Activated naive CD8-positive, alpha-beta T cell treated with anti-CD3 and anti-CD28 coated beads, Interleukin-2, amount 50 U/mL, for 16 hours (primary cell): ENCODE measurements at places on chromosomes 2 and 18.

- DNase-seq: no peak
Observed at GRCh38 chr18:62437235-62438017, 85.4 kb upstream of the ZCCHC2 start.

- DNase-seq: no peak
Observed at GRCh38 chr2:45675263-45675812, 23.9 kb downstream of the PRKCE start.

GRCh38 chr18:31719363-31720006, 35.1 kb upstream of the B4GALT6 start:
- no peak for DNase-seq

DNA sequence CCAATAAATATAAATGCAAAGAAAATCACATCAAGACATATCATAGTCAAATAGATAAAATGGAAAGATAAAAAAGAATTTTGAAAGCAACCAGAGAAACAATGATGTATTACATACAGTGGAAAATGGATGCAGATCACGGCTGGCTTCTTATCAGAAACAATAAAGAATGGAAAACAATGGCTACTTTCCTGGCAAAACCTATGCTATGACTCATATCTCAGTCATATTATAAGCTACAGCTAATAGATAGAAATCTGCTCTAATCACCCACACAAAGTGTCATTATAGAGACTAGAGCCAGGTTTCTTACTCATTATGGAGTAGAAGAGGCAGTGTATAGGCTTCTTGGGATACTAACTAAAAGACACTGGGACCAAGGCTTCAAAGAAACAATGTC, 93.5 kb upstream of the TACR1 start:
- no peak for DNase-seq

- DNase-seq: peak; percentile 51
Observed at GRCh38 chr2:204177977-204178522, 241.5 kb downstream of the ICOS start.

DNA sequence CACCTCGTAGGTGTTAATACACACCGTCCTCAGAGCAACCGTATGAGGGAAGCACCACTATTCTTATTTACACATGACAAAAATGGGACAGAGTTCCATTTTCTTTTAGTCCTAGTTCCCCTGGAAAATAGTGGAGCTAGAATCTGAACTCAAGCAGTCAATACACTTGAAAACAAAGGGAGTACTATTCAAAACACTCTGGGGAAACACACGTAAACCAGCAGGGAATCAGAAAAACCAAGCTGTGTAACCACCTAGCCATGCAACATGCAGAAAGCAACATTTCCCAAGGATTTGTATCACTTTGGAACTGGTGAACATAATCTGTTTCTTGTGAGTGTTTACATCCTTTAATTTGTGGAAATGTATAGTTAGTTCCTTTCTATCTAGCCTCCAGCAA, 208.2 kb downstream of the UBE2E3 start:
- no peak for DNase-seq

GRCh38 chr2:233542507-233542906, 24.1 kb downstream of the USP40 start:
- DNase-seq: no peak

- no peak for DNase-seq
Observed at GRCh38 chr2:214765180-214765579, 44.3 kb downstream of the BARD1 start.

- no peak for DNase-seq
Observed at GRCh38 chr2:220811952-220812570, 760.0 kb downstream of the EPHA4 start.

DNA sequence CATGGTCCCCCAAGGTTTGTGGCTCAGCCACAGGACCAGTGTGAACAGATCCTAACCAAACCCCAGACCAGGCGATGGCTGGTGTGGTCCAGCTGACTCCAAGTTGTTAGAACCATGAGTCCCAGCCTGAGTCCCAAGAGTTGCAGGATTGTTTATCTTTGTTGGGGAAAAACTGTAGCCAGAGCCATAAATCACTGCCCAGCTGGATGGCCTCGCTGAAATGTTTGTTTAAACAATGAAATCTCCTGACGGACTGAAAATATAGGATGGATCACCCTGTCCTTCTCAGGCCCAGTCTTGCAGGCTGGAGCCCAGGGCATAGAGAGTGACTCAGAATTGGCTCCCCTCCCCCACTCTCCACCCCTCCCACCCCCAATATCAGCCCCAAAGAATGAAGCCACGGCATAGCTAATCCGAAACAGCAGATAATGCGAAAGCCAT, 36.4 kb downstream of the PKDCC start:
- DNase-seq: no peak

DNA sequence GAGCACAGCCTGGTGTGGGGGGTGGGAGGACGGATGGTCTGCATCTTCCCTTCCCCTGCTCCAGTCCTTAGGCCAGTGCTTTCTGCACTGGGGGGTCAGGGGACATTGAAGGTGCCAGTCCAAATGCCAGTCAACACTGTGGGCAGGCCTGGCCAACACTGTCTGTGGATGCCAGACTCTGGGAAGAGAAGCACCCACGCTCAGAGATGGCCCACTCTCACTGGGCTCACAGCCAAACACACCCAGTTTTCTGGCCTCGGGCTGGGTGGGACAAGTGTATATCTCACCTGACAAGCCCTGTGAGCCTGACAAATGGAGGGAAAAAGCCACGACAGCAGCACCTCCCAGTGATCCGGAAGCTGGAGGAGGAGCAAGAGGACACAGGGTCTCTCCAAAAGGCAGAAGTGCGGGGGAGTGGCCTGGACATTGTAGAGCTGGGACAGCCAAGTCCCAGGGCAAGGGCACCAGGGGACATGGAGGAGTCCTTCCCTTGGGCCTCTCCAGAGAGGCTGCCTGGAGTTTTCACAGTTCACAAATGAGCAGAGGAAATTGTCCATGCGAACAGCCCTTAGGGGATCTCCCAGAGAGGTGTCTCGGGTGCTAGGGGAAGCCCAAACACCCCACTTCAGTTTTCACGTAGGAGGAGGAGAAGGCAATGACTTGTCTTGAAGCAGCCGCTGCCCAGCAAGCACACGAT, 79.3 kb downstream of the SDC1 start:
- no peak for DNase-seq

- no peak for DNase-seq
Observed at GRCh38 chr2:71070294-71071093, 2.0 kb downstream of the NAGK start.

GRCh38 chr2:120744817-120745216, 9.1 kb downstream of the GLI2 start:
- no peak for DNase-seq

DNA sequence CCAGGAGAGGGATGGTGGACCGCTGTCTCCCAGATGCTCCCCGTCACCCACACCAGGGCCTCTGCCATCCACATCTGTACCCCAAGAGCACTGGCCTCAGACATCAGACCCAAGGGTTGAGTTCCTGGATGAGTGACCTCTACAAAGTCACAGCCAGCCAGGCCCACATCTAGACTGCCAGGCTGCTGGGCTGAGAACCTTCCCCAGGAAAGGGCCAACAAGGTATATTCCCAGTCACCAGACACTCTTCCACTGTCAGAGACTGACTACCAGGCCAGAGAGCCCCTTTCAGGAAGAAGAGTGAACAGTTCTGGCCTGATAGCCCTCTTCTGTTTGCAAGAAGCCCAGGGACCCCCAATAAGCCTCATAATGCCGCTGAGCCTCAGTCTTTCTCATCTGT, 44.3 kb downstream of the C1QL2 start:
- no peak for DNase-seq

DNA sequence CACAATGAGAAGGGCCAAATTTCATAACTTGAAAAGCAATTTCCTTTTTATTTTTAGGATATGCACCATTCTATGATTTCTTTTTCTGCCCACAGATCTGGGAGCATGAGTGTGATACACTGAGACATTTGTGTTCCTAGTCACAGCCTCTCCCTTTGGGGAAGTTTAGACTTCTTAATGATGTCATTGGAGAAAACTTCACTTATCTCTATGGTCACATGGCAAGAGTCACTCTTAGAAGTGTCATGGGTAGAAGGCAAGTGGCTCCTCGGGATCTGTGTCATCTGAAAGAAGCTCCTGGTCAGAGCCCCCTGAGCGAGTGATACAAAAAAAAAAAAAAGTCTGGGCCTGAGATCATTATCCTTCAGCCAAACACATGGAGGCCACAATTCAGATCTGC, 62.5 kb upstream of the LGALSL start:
- no peak for DNase-seq

DNA sequence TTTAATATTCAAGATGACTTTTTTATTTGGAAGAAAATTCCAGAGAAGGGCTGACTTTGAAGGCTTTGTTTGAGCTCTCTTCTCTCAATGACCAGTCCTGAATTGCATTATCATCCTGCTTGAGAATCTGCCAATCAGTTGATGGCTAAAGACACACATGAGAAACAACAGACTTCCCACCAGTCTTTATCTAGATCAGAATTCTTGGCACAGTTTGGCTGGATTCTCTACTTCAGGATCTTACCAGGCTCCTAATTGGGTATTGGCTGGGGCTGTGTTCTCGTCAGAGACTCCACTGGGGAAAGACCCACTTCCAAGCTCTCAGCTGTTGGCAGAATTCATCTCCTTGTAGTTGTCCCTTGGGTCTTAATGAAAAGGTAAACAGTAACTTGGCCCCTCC, 86.0 kb downstream of the WDSUB1 start:
- no peak for DNase-seq

DNA sequence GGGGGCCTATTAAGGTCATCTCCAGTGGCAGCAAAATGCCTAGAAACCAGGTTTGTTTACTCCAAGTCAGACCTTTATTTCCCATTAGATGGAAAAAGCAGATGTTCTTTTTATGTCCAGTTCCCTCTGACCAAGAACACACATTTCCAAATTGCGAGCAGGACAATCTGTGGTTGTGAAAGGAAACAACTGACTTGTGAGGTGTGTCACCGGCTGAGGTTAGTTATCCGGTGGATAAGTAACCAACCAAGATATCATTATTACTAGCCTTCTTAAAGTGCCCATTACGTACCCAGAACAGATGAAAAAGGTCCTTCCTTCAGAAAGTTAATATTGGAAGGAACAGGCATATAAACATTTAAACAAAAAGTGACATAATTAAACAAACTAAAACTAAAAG, 112.9 kb downstream of the THADA start:
- DNase-seq: no peak

GRCh38 chr2:197998702-197999101, 194.3 kb downstream of the PLCL1 start:
- no peak for DNase-seq

GRCh38 chr2:221212105-221212504, 360.0 kb downstream of the EPHA4 start:
- DNase-seq: no peak

- DNase-seq: no peak
Observed at GRCh38 chr2:37674946-37675345, 3.5 kb upstream of the CDC42EP3 start.

GRCh38 chr2:151638990-151639389, 95.3 kb downstream of the NEB start:
- DNase-seq: no peak

DNA sequence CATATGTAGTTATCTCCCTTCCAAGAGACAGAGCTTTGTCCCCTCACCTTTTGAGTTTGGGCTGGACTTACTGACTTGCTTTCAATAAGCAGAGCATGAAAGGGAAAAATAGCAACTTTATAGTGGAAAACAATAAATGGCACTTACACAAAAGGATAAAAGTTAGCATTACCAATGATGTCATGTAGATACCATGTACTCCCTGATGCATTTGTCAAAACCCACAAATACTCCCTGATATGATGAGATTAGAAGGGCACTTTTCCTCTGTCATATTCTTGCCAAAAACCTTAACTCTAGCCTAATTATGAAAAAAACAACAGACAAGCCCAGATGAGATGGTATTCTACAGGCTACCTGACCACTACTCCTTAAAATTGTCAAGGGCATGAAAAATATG, 16.0 kb downstream of the HIBCH start:
- no peak for DNase-seq

GRCh38 chr2:144546933-144547332, 27.0 kb upstream of the ZEB2 start:
- DNase-seq: no peak

- no peak for DNase-seq
Observed at GRCh38 chr2:207281436-207281835, 115.7 kb upstream of the KLF7 start.

- DNase-seq: no peak
Observed at GRCh38 chr2:9206991-9207640, 504 bp downstream of the ASAP2 start.

- DNase-seq: no peak
Observed at GRCh38 chr2:241324775-241325174, 9.1 kb downstream of the SEPTIN2 start.

DNA sequence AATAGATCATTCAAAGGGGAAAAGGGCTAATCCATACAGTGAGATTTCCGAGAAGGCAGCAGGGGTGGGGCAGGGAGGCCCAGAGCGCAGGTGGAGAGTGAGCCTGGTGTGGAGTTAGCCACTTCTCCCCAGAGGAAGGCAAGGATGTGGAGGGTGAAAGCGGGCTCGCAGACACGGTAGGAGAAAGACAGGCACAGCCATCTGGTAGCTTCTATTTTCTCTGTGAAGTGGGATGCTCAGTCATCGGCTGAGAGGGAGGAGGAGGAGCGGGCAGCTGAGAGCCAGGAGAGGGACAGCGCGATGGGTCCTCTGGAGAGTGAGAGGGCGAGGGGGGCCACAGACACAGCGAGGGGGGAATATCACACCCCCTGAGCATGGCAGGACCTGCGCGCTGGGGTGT, 153.3 kb upstream of the NDUFV2 start:
- DNase-seq: no peak

GRCh38 chr2:148999451-148999921, 39.0 kb upstream of the LYPD6B start:
- DNase-seq: no peak

DNA sequence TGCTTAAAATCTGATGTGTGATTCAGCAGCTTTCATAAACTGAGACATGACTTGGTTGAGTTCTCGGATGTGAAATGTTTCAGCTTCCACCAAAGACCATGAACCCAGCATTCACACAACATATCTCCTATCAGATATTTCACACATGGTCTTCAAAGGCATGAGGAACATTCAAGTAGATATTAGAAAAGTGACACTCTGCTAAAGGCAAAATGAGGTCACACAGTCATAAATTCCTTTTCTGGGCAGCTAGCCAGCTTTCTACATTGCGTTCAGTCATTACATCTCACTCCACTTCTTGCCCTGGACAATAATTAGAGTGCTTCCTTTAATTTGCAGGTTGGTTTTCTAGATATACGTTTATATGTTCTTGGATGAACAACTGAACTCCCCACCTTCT, 96.7 kb downstream of the GAREM1 start:
- no peak for DNase-seq

- DNase-seq: no peak
Observed at GRCh38 chr2:4300616-4301015, 597.2 kb downstream of the DCDC2C start.

DNA sequence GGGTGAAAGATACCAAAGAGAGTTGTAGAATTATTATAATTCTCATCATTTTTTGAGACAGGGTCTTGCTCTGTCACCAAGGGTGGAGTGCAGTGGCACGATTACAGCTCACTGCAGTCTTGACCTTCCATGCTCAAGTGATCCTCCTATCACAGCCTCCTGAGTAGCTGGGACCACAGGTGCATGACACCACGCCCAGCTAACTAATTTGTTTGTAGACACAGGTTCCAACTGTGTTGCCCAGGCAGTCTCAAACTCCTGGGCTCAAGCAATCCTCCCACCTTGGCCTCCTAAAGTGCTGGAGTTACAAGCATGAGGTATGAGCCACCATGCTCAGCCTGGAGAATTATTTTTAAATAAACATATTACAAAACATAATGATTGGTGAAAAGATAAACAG, 92.8 kb upstream of the MSH6 start:
- no peak for DNase-seq
